ENCODE measurements at places on chromosomes 11 and 22. TPM values are rescaled to one million over a fixed set of nuclear protein-coding genes. Genes with fewer than 3 reads are reported as not detected.

The OR8D4 gene
- 1.6 TPM for total RNA-seq

The TTLL1 gene
- total RNA-seq: 1.1 TPM

DNA sequence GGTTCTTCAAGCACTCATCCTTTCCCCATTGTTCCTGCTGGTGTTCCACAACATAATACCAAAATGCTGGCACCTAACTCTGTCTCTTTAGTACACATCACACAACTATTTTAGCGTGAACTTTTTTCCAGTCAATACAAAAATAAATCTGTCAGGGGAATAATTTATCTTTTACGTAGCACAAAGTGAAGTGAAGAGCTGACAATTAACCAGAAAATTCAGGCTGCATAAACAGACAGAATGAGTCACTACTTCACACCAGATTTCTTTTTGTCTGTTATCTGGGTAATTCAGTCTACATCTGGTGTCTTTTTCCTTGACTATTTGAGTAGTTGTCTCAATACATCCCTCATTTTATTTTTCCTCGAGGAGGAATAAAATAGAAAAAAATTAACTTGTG is 7.9 kb upstream of the ETS1 start:
- H3K4me3 ChIP-seq: no peak overlapping the region
- H3K27ac ChIP-seq: no peak overlapping the region

The NPTXR gene
- total RNA-seq: 1.1 TPM

DNA sequence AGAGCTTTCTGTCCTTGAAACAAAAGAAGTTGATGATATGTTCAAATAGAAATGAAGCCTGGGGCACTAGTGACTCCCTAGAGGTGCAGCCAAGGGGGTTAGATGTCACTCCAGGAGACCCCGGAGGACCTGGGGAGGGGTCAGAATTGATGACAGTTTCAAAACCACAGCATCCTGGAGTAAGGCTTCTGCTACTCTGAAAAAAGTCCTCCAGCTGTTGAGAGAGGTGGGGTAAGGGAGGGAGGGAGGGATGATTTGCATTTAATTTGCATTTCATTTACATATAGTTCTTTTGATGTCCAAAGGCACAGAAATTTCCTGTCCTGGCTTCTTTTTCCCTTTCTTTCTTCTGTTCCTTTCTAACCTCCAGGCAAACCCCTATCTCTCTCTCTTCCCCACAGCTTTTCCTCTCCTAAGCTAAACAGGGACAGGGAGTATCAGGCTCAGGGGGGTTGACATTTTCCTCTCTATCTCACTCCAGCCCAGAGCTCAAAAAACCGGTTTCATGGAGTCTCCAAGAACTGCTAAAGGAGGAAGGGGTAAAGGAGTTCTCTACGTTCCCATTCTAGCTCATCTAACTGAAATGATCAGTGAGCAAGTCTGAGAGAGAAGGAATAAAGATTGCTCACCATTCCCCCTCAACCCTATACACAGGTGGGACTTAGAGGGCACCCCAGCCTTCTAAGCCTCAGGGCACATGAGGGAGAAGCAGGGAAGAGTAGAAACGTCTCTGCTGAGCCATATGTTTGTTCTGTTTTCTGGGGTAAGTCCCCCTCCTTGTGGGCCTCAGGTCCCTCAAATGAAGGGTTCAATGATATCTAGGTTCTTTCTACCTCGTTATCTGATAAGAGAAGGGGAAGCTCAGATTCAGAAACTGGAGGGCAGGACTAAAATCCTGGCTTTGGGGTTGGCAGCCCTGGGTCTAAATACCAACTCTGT is 3.5 kb upstream of the POU2F3 start:
- no peaks in the 10 kb centered on the region for H3K36me3 ChIP-seq
- peaks cover 9% of the 10 kb centered on the region for H3K4me1 ChIP-seq
- no peak overlapping the region for H3K27ac ChIP-seq
- H3K27me3 ChIP-seq: peaks cover 27% of the 10 kb centered on the region
- no peak for DNase-seq

The OR5W2 gene
- total RNA-seq: not detected

The TMEM191B gene
- not detected for total RNA-seq

GRCh38 chr11:16512198-16512898 is 156.0 kb upstream of the SOX6 start:
- no peaks in the 10 kb centered on the region for H3K27me3 ChIP-seq
- H3K4me1 ChIP-seq: no peaks in the 10 kb centered on the region
- H3K4me3 ChIP-seq: no peak overlapping the region
- DNase-seq: no peak

- H3K36me3 ChIP-seq: no peaks in the 10 kb centered on the region
- H3K27me3 ChIP-seq: no peaks in the 10 kb centered on the region
- no peak overlapping the region for H3K27ac ChIP-seq
- no peak for DNase-seq
Measured at GRCh38 chr22:48238966-48239365, 1476.5 kb downstream of the TBC1D22A start.

DNA sequence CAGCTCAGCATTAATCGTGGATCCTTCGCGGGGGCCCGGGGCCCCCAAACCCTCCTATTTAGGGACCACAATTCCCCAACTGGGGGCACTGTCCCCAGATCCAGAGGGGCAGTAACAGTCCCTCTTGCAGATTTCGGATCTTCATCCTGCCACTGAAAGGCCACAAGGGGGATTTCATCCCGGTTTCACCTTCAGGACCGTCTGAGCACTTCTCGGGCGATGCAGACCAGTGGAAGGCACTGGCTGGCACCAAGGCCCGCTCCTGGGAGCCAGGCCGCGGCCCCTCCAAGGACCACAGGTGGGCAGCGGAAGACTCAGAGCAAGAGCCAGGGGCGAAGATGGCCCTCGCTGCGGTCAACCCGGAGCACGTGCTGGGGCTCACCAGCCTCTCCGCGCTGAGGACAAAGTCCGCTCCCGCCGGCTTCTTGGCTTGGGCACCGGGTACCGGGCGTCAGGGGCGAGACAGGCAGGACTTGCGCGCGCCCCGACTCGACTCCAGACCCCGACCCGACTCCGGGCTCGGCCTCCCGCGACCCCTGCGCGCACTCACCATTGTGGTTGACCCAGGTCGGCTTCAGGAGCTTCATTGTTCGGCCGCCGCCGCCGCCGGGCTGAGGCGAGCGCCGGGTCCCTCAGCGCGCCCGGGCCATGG is 517 bp downstream of the HIRA start:
- DNase-seq: peak; percentile 79
- no peaks in the 10 kb centered on the region for H3K27me3 ChIP-seq
- peak overlapping the region; percentile 67 for H3K4me3 ChIP-seq
- peaks cover 19% of the 10 kb centered on the region for H3K4me1 ChIP-seq

GRCh38 chr22:26912655-26913345 is 255.4 kb downstream of the MIAT start:
- no peaks in the 10 kb centered on the region for H3K4me1 ChIP-seq
- H3K27me3 ChIP-seq: peaks cover 21% of the 10 kb centered on the region
- DNase-seq: no peak
- no peak overlapping the region for H3K27ac ChIP-seq
- no peaks in the 10 kb centered on the region for H3K36me3 ChIP-seq
- H3K4me3 ChIP-seq: no peak overlapping the region

DNA sequence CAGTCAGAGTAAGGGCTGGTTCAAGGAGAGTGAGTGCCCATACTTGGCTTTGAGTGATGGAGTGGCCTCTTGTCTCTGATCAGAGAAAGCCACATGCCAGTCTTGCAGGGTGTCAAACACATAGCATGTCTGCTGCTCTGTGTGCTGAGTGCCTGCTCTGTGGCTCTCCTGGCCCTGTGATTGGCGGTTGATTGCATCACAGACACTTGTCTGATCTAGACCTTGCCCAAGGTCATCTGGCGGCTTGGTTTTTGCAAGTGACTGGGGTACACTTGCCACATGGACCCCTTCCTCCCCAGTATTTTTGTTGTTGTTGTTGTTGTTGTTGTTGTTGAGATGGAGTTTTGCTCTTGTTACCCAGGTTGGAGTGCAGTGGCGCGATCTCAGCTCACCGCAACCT is 10.3 kb downstream of the OSBP2 start:
- H3K27me3 ChIP-seq: no peaks in the 10 kb centered on the region
- no peak overlapping the region for H3K27ac ChIP-seq
- H3K36me3 ChIP-seq: no peaks in the 10 kb centered on the region
- H3K4me1 ChIP-seq: no peaks in the 10 kb centered on the region

DNA sequence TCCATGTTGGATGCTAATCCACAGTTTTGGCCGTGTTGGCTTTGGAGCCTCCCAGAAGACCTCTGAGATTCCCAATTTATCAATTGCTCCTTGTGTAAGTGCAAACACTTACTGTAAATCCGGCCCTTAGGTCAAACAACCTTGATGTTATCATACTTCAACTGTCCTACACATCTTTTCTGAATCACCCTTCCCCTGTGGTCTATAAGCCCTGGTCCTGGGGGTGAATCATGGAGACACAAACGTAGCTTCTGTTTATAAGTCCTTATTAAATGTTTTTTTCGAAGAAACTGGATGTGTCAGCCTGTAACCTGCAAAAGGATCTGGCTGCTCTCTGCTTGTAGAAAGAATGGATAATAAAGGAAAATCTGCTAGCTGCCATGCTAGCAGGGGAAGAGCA is 1.7 kb upstream of the IL10RA start:
- no peaks in the 10 kb centered on the region for H3K36me3 ChIP-seq
- no peak for DNase-seq
- no peak overlapping the region for H3K27ac ChIP-seq
- H3K4me1 ChIP-seq: no peaks in the 10 kb centered on the region

- no peaks in the 10 kb centered on the region for H3K27me3 ChIP-seq
- DNase-seq: peak; percentile 34
- H3K4me1 ChIP-seq: peaks cover 19% of the 10 kb centered on the region
- H3K36me3 ChIP-seq: no peaks in the 10 kb centered on the region
Measured at GRCh38 chr22:40385036-40385782, 14.8 kb downstream of the SGSM3 start.

GRCh38 chr11:3342709-3343108 is 36.2 kb downstream of the ZNF195 start:
- no peak for DNase-seq
- H3K4me1 ChIP-seq: no peaks in the 10 kb centered on the region
- H3K27ac ChIP-seq: no peak overlapping the region
- H3K36me3 ChIP-seq: no peaks in the 10 kb centered on the region
- H3K4me3 ChIP-seq: no peak overlapping the region

DNA sequence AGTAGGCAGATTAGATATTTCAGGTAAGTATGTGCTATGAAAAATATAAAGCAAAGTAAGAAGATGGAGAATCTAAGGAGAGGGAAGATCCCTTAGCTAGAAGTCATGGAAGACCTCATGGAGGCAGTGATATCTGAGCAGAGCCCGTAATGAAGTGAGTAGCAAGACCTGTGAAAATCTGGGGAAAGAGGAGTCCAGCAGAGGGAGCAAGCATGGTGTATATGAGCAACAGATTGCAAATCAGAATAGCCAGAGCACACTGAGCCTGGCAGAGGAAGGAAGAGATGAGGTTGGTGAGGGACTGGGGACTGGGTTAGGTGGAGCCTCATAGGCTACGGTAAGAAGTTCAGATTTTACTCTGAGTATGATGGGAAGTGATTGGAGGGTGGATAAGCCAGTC is 9.4 kb downstream of the LHFPL7 start:
- H3K27ac ChIP-seq: no peak overlapping the region
- H3K4me1 ChIP-seq: no peaks in the 10 kb centered on the region
- H3K4me3 ChIP-seq: no peak overlapping the region
- no peak for DNase-seq
- H3K27me3 ChIP-seq: peaks cover 5% of the 10 kb centered on the region

DNA sequence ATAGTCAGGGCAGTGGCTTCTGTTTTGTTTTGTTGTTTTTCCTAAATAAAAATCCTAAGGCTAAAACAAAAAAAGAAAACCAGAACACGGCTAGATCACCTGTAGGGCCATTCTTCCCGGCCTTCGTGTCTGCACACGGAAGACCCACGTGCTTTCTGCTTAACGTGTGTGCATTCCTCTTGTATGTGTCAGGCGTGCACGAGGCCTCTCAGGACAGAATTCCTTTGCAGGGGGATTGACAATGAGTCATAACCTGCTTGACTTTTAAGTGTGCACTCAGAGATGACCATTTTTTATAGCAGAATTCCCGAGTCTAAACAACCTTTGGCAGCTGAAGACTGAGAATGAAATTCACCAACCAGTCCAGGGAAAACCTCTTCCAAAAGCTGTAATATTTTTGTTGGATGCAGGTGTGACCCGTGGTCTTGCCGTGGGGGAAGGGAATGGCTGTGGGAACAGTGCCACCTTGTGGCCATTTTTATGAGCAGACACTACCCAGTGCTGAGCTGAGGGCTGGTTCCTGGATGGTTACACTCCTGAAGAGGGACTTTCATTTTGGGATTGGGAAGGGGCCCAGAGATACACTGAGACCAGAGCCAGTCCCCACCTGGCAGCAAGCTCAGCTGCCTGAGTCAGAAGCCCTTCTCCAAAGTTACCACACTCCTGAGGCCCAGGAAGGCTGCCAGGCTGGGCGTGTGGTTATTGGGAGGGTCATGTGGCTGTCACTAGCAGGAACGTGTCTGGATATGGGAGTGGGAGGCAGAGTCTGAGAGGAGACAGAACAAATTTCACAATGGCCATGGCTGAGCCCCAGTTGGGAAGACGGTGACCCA is 35.7 kb upstream of the DKK3 start:
- H3K4me1 ChIP-seq: peaks cover 6% of the 10 kb centered on the region
- DNase-seq: peak; percentile 73
- H3K27me3 ChIP-seq: no peaks in the 10 kb centered on the region
- H3K27ac ChIP-seq: peak overlapping the region; percentile 66
- no peaks in the 10 kb centered on the region for H3K36me3 ChIP-seq

Measured in transverse colon (tissue), 4 donors.